ENCODE measurements at places on chromosomes 16 and 17.

DNA sequence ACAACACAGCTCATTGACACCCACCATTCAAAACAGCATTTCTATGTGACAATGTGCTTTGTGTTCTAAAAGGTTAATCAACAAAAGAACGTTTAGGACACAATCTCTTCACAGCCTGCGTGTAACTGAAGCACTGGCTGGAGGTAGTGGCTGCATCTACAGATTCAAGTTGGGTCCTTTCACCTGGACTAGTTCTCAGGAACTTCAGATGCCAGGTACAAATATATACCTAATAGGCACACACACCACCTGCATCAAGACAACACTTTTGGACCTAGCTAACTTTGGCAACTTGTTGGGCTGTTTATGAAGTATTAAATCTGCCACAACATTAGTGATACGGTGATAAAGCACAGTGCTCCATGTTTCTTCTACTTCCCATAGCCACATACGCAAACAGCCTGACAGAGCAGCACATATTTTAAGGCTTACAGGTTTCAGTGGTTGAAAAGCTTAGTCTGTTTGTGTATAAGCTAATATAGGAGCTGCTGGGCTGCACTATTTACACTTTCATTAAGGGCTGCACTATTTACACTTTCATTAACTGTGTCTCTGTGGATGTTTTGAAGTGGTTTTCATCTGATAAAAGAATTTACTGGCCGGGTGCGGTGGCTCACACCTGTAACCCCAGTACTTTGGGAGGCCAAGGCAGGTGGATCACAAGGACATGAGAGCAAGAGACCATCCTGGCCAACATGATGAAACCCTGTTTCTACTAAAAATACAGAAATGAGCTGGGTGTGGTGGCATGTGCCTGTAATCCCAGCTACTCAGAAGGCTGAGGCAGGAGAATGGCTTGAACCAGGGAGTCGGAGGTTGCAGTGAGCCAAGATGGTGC, 132.6 kb downstream of the PARN start:
- no peak for DNase-seq

DNA sequence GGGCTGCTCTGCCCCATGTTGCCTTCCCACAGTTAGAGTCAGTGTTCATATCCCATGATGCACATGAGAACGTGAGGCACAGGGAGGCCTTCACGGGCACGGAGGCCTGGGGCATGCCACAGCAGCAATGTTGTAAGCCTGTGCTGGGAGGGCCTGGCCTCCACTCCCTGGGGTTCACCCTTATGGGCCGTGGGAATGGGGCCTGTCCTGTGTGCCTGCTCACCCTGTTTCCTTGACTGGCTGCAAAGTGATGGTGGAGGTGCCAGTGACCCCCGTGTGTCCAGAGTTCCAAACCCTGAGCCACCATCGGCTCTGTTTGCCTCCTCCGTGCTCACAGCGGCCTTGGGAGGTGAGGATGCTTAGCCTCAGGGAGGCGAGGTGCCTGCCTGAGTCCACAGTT, 9.6 kb downstream of the POLR3E start:
- DNase-seq: no peak

GRCh38 chr17:19248151-19248927, 11.2 kb downstream of the EPN2 start:
- DNase-seq: no peak

DNA sequence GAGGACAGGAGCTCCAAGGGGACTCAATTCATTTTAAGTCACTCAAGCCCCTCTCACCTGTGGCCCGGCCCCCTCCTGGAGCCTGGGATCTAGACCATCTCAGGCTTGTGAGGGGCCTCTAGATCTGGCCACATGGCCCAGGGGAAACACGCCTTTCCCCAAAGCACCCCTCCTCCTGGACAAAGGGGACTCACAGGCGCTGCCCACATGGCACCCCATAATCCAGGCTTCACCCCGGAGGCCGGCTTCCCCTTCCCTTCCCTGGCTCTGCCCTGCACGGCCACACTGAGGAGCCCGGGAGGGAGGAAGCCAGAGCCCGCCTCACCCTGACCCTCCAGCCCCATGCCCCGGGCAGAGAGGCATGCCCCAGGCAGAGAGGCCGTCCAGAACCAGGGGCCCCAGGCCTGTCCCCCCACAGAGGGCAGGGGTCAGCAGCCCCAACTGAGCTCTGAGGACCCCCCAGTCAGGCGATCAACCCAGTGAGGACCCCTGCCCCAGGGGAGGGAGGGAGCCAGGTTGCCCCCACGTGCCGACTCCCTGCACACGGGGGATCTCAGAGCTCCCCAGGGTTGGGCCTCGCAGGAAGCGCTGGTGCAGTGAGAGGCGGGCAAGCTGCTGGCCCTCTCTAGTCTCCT, 10.9 kb downstream of the HS3ST6 start:
- DNase-seq: no peak

DNA sequence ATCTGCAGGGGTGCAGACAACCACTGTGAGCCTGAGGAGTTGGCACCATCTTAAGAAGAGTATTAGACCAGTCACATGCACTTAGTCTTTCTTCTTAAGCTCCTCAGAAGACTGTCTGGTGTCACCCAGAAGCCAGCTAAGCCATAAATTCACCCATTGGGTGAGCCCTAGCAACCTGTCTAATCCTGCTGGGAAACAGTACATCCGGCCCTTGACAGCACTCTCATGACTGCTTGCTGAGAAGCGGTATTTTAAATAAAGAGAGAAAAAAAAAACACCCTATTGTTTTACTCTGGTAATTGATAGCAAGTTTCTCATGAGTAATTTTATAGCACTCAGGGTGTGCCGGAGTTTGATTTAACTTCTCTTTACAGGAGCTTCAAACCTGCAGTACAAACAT, 134.7 kb downstream of the SOX9 start:
- DNase-seq: no peak

DNA sequence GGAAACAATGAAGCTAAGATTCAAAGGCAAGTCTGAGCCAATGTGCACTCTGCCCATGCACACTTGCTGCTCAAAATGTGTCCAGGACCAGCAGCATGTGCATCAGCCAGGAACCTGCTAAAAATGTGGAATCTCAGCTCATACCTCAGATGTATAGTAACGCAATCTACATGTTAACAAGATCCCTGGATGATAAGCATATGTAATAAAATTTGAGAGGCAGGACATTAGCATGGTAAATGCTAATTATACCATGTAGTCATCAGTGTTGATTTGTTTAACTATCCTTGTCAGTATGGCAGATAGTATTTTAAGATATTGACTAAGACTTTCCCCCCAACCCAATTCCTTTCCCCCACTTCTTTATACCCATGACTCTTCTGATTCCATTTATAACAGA, 379.6 kb downstream of the TOX3 start:
- DNase-seq: no peak

Data from activated T-cell treated with anti-CD3 and anti-CD28 coated beads, Interleukin-2, amount 50 U/mL, for 72 hours (primary cell).